Right cardiac atrium (tissue), 5 donors: ENCODE measurements at places on chromosomes 11 and 22.

- peak; percentile 71 for DNase-seq
Observed at GRCh38 chr11:2300290-2300935, 1.3 kb downstream of the C11orf21 start.

- no peak for DNase-seq
Observed at GRCh38 chr11:64632654-64633053, 41.6 kb downstream of the SLC22A12 start.

GRCh38 chr11:12113294-12113693, 2.9 kb downstream of the MICAL2 start:
- no peak for DNase-seq

DNA sequence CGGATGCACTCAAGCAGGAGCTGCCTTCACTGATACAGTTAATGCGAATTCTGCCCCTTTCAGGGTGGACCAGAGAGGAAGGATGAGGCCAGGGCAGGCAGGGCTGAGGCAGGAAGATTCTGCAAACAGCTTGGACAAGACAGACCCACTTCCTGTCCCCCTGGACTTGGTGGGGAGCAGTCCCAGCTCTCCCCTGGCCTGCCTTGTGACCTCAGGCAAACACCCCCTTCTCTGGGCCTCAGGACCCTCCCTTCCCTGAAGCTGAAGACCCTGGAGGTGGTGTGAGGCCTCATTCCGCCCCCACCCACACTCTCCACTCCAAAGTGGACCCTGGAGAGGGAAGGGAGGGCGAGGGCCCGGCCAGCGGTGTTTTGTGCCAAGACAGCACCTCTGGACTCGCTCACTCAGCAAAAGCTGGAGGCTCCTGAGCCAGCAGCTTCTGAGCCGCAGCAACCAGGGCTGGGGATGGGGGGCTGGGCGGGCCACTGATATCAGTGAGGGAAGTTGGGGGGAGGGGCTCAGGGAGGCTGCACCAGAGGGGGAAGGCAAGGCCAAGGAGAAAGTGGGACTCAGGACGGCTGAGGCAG, 8.5 kb downstream of the RAB3IL1 start:
- peak; percentile 92 for DNase-seq

- no peak for DNase-seq
Observed at GRCh38 chr11:19816817-19817216, 104.2 kb downstream of the NAV2 start.

- DNase-seq = no peak
Observed at GRCh38 chr22:40498420-40499208, 128.2 kb downstream of the SGSM3 start.

- DNase-seq = no peak
Observed at GRCh38 chr11:87036756-87037449, 831 bp upstream of the TMEM135 start.

DNA sequence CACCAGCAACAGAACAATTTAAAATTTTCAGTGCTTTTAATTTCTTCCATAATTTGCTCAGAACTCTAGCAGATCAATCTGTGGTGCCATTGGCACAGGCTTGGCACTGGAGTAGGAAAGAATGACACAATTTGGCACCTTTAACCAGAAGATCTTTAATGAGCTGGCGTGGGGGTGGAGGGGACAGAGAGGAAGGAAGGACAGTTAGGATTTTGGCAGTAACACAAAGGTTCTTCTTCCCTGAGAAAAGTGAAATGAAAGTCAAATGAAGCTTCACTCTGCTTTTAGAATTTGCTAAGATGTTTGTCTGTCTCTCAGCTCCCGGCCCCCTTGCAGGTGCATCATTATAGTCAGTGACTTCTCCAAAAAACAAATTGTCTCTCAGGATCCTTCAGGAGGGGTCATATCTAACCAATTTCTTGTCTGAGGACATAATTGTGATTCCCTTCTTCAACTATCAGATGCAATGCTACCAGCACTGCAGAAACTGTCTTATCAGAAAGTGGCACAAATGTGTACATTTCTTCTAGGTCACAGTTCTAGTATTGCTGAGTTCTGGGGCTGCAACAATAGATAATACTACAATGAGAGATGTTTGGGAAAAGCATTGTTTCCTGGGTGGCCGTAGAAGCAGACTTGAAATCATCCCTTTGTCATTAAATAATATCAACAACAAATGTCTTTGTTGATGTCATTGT, 66.8 kb downstream of the CSTPP1 start:
- peak; percentile 22 for DNase-seq
